Activated CD4-positive, alpha-beta T cell treated with anti-CD3 and anti-CD28 coated beads, Interleukin-2, amount 50 U/mL, for 16 hours (primary cell): ENCODE measurements at places on chromosomes 5 and 9.

- no peak for DNase-seq
Observed at GRCh38 chr9:110604171-110604601, 24.6 kb upstream of the SVEP1 start.

- no peak for DNase-seq
Observed at GRCh38 chr9:13378154-13378553, 98.7 kb upstream of the MPDZ start.

GRCh38 chr9:116687074-116687753 lies at the start of gene TRIM32:
Gene TRIM32 (plus strand): TSS chr9:116687305. CDS start chr9:116697743, 10,438 bp downstream.
- DNase-seq = peak; percentile 92

DNA sequence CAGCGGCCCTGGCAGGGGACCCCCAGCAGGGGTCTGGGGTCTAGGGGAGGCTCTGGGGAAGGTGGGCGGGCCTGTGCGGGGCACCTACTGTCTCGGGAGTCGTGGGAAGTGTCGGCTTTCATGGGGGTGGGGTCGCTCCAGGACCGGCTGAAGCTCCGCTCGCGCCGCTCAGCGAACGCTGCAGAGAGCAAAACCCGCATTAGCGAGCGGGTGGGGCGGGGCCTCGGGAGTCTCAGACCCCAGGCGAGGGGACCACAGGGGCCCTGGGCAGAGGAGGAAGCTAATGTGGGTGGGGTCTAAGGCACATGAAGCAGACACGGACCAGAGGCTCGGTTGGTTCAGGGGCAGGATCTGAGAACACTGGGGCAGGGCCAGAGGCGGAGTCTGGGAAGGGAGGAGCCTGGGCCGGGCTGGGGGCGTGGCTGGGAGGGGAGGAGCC lies 5.5 kb downstream of the NSMF start:
- DNase-seq = peak; percentile 72

- peak; percentile 86 for DNase-seq
Observed at GRCh38 chr9:35658137-35658967, at the start of gene CCDC107. Gene CCDC107 (plus strand): TSS chr9:35658292. CDS start chr9:35658380, 88 bp downstream.

GRCh38 chr9:99259231-99259918 lies 37.3 kb downstream of the SEC61B start:
- DNase-seq = peak; percentile 43

GRCh38 chr5:115179030-115179393 lies 9.3 kb upstream of the TRIM36 start:
- no peak for DNase-seq

GRCh38 chr9:14238079-14238478 lies 75.9 kb downstream of the NFIB start:
- DNase-seq = no peak

- DNase-seq = no peak
Observed at GRCh38 chr5:83911367-83911919, 190.8 kb upstream of the HAPLN1 start.

- DNase-seq = no peak
Observed at GRCh38 chr5:177276886-177277285, 26.6 kb downstream of the RAB24 start.

- no peak for DNase-seq
Observed at GRCh38 chr5:3100921-3101551, 349.6 kb upstream of the IRX2 start.

GRCh38 chr9:93900971-93901861 lies 53.9 kb downstream of the BARX1 start:
- no peak for DNase-seq

DNA sequence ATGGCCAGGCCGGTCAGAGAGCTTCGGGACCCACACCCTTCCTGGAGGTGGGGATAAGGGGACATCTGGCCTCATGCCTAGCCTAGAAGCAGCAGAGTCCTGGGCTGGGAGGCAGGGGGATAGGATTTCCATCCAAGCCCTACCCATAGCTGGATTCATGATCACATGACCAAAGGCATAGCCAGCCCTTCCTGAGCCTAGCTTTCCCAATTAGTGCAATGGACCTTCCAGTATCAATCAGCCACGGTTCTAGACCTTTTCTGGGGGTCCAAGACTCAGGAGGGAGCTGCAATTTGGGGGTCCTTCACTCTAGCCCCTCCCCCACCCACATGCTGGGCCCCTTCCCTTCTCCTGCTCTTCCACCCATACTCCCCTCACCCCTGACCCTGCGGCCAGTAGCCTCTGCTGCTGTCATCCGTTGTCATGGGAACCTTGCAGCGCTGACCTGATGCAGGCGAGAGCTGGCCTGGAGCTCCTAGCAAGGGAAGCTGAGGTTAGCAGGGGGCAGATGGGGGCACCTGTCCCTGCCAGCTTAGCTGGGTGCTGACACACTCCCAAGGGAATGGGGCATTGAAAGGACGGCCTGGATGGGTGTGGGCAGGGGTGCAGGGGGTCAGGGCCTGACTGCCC lies 44.6 kb downstream of the CXXC5 start:
- DNase-seq = no peak

DNA sequence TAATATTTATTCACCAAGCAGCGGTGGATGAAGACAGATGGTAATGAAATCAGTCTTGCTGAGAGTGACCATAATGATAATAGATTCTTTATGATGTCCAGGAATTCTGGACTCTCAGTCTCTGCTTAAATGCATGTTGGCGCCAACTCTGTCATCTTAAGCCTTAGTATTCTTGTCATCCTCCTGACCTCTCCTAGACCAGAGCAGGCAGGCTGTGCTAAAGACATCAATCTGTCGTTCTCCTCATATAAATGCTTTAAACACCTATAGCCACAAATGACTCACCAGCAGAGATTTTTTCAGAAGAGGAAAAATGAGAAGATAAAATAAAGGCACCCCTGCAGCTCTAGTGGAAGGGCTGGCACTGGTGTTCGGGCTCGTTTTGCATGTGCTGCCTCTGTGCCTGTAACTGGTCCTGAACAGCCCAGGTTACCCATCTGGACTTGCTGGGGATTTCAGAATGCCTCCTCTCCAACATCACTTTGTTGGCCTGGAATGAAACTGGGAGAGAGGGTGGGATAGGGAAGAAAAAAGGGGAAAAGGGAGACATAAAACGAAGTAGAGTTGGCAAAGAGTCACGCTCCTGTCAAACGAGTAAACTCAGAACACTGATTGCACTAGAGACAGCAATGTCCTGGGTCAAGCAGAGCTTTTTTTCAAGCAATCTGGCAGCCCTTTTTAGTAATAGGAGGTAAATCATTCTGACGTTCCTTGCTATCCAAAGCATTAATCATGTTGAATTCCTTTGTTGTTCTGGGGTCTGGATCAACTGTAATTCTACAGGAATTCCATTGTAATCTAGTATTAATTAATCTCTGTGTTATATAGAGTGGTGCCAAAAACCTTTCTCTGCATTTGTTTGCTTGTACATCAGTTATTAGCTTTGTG lies 195.5 kb upstream of the CLINT1 start:
- DNase-seq = no peak

GRCh38 chr5:158898185-158899177 lies 201.2 kb downstream of the EBF1 start:
- DNase-seq = no peak

- DNase-seq = no peak
Observed at GRCh38 chr9:7150153-7150890, 392.5 kb downstream of the KDM4C start.

GRCh38 chr9:136565086-136565714 lies 19.4 kb upstream of the NOTCH1 start:
- no peak for DNase-seq

- no peak for DNase-seq
Observed at GRCh38 chr5:173570321-173571090, 45.9 kb downstream of the BOD1 start.

- no peak for DNase-seq
Observed at GRCh38 chr9:136080716-136081112, 14.4 kb downstream of the NACC2 start.

DNA sequence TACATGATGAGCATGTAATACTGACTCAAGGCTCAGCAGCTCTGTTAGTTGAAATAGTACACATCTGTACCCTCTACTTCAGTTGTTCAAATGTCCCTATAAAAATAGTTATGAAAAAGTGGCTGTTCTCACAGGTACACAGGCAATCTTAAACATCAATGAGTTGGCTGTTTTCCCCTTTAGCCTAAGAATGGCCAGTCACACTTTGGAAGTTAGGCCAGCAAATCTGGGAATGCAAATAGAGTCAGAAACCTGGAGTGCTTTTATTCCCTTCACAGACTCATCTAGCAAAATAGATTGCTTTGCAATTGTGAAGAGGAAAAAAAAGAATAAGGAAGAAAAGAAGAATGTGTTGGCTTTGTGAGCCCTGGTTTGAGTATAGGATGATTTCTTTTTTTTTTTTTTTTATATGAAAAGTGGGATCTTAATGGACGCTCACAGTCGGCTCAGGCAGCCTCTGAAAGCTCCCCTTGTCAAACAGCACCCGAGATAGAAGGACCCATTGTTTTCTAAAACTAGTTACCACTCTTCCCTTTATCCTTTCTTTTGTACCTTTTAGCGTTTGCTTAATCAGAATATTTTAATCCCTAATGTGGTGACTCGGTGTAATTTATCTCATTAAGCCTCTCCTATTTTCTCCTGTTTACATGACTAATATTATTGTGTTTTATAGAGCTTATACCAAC lies 27.9 kb upstream of the TLE1 start:
- DNase-seq = no peak

- DNase-seq = no peak
Observed at GRCh38 chr9:74413876-74414275, 83.3 kb upstream of the RORB start.

DNA sequence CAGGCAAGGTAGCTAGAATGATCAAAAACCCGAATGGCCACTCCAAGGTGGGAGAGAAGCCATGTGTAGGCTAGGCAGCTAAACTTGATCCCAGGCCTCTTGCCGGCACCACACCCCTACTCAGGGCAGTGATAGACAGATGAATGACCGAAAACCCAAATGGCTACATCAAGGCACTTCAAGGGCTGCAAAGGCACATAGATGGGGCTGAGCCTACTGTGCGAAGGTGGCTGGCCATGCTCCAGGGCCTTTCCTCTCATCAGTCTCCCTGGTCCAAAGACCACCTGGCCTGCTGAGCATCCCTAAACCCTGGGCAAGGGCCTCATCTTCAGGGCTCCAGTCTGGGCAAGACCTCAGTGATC lies 3.7 kb upstream of the TIFAB start:
- no peak for DNase-seq

DNA sequence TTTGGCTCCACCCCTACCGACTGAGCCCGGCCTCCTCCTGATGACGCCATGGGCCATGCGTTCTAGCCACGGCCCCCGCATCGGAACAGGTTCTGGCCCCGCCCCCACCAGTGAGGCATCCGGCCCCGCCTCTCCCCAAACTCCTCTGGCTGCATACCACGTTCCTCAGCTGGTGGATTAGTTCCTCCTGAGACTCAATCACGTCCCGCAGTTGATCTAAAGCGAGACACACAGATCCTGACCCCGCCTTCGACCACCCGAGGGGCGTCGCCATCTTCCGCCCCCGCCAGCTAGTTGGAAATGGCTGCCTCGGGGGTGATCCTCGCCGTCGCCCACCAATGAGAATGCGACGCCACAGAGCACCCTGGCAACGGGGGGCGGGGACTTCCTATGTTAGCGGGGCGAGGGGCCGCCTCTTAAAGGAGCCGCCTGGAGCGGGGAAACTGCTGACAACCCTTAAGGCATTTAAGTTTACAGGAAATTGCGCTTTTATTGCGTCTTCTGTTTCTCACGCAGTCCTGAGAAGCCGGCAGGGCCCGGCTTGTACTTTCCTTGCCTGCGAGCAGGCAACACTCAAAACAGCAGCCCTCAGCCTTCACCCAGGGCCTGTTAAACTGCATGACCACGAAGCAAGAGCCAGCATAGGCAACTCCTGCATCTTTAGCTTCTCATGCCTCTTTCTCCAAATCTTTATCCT lies at the start of gene SPATA24:
Gene SPATA24, minus strand, starts transcription at position 303 of the 697 bp plus-strand sequence. Its CDS starts 29 bp downstream, at position 274.
- DNase-seq = peak; percentile 98

GRCh38 chr5:54383225-54383901 lies 72.1 kb upstream of the HSPB3 start:
- DNase-seq = no peak

GRCh38 chr5:14068136-14068535 lies 75.0 kb upstream of the TRIO start:
- DNase-seq = no peak

- DNase-seq = no peak
Observed at GRCh38 chr9:136654820-136655535, 7.7 kb upstream of the EGFL7 start.

GRCh38 chr9:90020276-90020871 lies 415.6 kb downstream of the GADD45G start:
- DNase-seq = no peak

DNA sequence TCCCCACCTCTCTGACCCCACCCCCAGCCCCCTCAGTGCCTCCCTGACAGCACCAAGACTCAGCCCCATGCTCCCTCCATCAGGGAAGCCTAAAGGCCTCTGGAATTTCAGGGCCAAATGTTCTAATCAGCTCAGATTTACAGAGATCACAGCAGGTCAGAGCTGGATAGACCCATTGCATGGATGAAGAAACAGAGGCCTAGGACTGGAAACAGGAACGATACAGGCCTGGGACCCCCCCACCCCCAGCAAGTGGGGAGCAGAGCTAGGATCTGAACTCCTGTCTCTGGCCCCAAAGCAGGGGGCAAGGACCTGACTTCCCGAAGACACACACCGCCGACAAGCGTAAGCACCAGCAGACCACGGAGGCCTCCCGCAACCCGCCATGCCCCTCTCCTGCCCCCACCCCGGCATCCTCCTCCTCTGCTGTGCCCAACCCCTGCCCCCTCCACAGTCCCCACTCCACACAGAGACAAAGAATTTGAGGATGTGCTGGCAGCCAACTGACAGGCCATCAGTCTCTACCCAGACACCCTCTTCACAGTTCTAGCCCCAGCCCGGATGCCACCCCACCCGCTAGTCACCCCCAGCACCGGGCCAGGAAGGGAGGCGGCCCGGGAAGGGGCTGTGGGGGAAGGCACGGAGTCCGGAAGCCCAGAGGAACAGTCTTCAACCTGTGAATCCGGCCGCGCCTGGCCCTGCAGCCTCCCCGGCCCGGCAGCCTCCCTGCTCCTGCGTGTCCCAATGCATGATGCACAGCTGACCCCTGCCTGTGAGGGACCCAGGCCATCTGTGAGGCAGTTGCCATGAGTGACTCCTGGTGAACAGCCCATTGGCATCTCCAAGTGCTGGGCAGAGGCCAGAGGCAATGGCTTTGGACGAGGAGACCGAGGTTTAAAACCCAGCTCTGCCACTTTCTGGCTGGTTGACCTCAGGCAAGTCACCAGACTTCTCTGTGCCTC lies 31.3 kb downstream of the NDUFA8 start:
- no peak for DNase-seq
